ENCODE measurements at places on chromosomes 12 and 14.

DNA sequence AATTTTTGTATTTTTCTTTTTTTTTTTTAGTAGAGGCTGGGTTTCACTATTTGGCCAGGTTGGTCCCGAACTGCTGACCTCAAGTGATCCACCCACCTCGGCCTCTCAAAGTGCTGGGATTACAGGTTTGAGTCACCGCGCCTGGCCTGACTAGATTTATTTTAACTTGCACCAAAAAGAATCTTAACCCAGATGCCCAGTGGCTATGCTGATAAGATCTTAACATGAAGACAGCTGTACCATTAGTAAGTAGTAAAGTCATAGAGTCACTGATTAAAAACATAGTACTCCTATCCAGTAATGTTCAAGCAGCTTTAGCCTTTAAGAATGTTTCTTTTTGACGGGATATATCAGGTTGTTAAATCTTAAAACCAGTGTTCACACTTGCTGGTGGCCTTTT lies 1061.8 kb upstream of the FLRT2 start:
- DNase-seq, result no peak

DNA sequence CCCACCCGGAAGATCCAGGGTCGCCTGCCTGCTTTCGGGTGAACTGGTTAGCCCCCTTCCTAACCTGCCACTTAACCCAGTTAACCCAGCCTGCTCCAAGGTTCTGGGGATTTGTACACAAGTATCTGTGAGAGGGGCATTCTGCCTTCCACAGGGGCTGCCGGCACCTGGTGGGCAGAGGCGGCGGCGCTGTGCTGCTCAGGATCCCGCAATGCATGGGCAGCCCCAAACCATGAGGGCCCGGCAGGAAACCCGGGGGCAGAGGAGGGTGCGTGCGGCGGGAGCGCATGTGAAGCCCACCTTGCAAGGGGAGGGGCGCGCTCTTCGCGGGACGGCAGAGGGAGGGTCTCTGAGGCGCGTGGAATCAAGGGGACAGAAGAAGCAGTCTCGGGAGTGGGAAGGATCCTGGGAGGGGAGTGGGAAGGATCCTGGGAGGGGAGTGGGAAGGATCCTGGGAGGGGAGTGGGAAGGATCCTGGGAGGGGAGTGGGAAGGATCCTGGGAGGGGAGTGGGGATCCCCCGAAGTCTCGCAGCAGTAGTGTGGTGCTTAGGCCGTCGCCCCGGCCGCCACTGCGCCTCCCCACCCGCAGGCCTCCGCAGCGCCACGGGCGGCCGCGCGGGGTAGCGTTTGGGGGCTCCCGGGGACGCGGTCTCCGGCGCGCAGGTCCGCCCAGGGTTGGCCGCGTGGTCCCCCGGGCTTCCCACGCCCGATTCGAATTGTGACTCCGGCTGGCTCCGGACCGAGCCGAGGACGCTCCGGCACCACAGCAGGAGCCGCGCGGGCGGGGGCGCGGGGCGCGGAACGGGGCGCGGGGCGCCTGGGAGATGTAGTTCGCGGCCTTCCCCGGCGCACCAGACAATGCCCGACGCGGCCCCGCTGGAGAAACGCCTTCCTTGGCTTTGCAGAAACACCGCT lies 4.9 kb upstream of the MTA1 start:
- peak; percentile 65 for DNase-seq

- no peak for DNase-seq
Observed at GRCh38 chr12:87793131-87793530, 236.1 kb downstream of the C12orf50 start.

- no peak for DNase-seq
Observed at GRCh38 chr12:56749359-56749758, 2.8 kb downstream of the PRIM1 start.

DNA sequence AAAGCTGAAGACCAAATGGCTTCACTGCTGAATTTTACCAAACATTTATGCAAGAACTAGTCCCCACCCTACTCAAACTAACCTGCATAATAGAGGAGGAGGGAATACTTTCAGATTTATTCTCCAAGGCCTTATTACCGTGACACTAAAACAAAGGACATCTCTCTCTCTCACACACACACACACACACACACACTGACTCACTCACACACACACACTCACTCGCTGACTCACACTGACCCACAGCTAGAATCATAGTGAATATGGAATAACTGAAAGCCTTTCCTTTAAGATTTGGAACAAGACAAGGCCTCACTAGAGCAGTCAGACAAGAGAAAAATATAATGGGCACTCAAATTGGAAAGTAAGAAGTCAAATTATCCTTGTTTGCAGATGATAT lies 1014.1 kb downstream of the TMTC2 start:
- DNase-seq, result no peak

DNA sequence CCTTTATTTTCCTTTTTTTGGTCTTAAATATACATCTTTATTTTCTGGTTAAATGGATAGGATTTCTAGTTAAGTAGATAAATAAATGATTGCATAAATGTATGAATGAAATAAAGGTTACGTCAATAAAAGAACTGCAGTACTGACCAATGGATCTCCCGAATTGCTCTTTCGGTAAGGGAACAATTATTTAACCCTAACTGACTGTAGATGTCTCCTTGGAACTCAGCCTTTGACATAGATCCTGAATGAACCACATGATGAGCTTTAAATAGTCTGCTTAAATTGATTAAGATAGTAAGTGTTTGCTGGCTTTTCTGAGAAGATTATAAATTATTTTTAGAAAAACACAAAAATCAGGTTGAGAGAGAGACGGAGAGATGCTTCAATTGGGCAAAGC lies 391.0 kb upstream of the SYT1 start:
- no peak for DNase-seq

GRCh38 chr14:43411841-43412240 lies 1095.2 kb downstream of the FSCB start:
- no peak for DNase-seq

GRCh38 chr12:115922952-115923564 lies 354.4 kb downstream of the MED13L start:
- peak; percentile 12 for DNase-seq

- DNase-seq, result peak; percentile 13
Observed at GRCh38 chr12:111304642-111305071, 64.2 kb downstream of the PHETA1 start.

DNA sequence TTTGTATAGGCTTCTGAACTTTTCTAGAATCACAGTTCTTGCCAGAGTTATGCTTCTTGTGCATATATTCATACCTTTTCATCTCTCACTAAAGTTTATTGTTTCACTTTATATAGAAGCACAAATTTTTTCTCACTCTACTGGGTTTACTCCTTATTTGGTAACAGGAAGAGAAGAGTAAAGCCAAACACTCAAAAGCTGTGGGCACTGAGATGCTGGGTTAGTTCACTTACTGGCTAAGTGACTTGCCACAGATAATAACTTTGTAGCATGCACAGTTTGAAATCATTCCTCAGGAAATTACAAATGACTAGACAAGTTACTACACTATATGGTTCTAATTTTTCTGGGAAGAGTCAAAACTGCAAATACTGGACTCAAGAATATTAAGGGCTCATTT lies 7.8 kb downstream of the HIGD1C start:
- DNase-seq, result no peak

GRCh38 chr14:93044556-93044955 lies 71.2 kb downstream of the ITPK1 start:
- no peak for DNase-seq

DNA sequence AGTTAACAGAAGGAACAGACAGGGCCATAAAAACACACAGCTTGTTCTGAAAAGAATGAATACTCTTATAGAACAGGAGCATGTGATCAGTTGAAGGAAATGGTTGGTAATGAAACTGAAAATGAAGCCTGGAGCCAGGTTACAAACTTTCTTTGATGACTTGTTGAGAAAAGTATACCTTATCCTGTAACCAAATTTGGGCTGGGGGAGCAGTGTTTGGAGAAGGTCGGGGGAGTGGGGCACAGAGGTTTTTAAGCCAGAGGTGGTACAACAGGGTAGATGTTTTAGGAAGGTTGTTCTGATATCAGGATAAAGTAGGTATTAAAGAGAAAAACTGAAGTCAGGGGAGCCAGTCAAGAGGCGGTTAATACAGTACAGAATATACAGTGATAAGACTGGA lies 8.2 kb downstream of the GOLT1B start:
- no peak for DNase-seq

GRCh38 chr12:92034083-92034482 lies 111.6 kb downstream of the BTG1 start:
- DNase-seq, result no peak

DNA sequence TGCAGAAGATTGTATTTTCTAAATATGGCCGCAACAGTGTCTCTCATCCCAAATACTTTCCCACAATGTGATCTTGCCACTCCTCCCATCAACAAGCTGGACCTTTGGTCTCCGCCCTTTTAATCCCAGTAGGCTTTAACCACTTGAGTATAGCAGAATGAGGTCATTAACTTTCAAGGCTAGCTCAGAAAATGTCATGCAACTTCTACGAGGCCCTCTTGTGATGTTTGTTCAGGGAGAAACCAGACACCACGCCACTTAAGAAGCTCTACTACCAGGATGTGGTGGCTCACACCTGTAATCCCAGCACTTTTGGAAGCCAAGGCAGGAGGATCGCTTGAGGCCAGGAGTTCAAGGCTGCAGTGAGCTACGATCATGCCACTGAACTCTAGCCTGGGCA lies 20.1 kb upstream of the OR6J1 start:
- DNase-seq, result no peak

- no peak for DNase-seq
Observed at GRCh38 chr12:112836736-112837628, 45.4 kb downstream of the RPH3A start.

DNA sequence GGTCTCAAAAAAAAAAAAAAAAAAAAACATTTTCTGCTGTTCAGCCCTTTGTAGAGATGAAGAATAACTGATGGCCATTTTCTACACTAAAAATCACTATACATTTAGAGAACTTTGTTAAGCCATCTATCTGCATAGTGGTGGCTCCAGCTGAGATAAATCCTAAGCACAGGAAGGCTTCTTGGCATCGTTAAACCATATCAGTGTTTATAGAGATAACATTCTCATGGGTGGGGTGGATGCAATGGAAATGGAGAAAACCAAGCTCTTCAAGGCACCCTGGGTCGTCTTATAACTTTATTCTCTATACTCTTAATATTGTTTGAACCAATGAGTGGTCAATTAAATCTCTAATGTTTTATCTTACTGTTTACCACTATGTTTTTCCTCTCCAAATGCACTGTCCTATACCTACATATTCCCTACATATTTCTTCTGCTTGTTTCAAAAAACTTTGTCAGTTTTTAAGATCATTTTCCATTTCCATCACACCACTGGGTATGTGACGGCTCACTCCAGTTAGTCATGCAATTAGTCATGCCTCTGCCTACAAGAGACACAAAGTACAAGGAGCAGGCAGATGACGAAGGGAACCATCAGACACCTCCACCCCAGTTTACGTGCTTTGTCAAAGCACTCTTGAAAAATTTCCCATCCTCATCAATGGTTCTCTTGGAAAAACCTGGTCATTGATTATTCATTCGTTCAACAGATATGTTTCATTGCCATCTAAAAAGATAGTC lies 119.3 kb upstream of the OVCH1 start:
- DNase-seq, result peak; percentile 16

- DNase-seq, result no peak
Observed at GRCh38 chr14:58272588-58273372, 25.6 kb upstream of the ARID4A start.

GRCh38 chr12:107891967-107892366 lies 117.5 kb downstream of the ASCL4 start:
- DNase-seq, result no peak

DNA sequence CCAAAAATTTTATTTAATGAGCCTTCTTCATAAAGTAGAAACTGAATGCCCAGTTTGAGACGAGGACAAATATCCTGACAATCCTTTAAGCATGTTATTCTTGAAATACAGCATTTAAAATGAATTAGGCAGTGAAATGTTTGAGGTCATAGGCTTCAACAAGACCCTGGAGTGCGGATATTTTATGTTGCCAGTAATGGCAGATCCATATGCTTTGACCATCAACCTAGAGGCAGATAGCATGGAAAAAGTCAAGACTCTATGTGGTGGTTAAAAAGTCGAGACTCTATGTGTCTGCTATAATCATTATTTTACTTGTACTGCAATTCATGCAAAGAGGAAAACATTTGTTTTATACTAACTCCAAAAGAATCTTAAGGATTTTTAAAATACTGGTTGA lies 2.0 kb upstream of the MAP4K5 start:
- DNase-seq, result no peak

GRCh38 chr12:130838284-130838950 lies 633 bp downstream of the STX2 start:
- DNase-seq, result no peak

DNA sequence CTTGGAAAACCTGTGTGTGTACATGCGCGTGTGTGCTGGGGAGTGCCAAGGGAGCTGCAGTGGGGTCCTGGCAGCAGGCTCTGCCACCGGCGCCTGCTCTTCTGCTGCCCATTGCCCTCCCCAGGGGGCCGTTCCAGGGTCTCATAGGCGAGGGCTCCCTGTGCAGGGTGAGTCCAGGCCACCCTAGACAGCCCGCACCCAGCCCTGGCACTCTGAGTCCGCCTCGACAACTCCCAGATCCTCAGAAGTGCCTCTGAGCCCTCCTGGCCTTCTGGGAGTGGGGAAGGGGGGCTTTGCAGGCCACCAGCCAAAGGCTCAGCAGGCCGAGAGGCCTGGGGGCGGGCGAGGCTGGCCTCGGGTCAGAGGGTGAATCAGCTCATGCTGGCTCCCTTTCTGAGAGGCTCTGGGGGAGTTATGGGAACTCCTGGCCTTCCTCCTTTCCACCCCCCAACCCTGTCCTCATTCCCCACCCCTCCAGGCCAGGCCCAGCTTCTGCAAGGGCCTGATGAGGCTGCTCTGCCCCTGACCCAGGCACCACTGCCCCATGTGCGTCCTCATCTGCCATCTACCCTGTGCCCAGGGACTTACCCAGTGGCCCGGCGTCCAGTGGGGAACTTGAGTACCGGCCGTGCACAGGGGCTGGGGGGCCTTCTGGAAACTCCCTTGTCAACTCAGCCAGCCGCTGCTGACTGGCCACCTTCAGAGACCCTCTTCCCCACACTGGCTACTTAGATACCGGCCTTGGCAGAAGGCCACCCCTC lies 2.1 kb upstream of the TEDC1 start:
- DNase-seq, result no peak

DNA sequence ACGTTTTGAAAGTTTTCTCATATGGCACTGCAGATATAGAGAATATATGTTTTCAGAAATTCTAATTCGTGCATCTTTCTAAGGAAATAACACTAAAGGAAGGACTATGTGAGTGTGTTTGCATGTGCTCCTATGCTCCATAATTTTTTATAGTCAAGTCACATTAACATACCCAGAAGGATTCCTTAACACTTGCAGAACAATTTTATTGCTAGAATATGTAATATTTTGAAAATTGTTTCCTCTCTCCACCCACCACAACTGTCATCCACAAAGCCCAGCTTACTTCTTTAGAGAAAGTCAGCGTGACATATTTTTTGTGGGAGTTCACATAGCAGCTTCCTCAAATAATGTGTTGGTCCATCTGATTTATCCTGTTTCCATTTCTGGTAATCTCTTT lies 604.6 kb upstream of the MGAT4C start:
- no peak for DNase-seq

GRCh38 chr14:22837114-22837749 lies 847 bp downstream of the MMP14 start:
- DNase-seq, result no peak

DNA sequence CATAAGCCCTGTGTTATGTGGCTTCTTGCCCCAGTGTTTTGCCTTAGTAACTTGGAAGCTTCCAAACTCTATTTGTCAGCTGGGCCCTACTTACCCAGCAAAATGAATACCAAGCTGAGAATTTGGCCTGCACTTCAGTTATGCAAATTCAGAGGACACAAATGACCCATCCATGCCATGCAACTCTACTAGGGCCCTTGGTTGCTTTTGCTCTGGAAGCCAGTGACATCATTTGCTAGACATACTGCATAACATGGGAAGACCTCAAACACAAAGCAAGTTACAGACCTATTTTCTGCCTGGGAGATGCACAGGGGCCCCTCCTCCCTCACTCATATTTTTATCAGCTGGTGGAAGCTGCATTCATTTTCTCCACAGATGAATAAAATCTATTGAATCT lies 90.2 kb upstream of the PPM1H start:
- DNase-seq, result no peak

Measured in kidney capillary endothelial cell (primary cell).